K562 (cell line): ENCODE measurements at places on chromosomes 11 and 22. TPM values are rescaled to one million over a fixed set of nuclear protein-coding genes. Genes with fewer than 3 reads are reported as not detected.

GRCh38 chr11:88414981-88415413 lies 77.5 kb upstream of the CTSC start:
- peak; percentile 51 for DNase-seq

- no peak for DNase-seq
Measured at GRCh38 chr22:40960145-40960544, 9.0 kb downstream of the RBX1 start.

- DNase-seq = no peak
Measured at GRCh38 chr11:12372111-12372510, 5.3 kb upstream of the PARVA start.

DNA sequence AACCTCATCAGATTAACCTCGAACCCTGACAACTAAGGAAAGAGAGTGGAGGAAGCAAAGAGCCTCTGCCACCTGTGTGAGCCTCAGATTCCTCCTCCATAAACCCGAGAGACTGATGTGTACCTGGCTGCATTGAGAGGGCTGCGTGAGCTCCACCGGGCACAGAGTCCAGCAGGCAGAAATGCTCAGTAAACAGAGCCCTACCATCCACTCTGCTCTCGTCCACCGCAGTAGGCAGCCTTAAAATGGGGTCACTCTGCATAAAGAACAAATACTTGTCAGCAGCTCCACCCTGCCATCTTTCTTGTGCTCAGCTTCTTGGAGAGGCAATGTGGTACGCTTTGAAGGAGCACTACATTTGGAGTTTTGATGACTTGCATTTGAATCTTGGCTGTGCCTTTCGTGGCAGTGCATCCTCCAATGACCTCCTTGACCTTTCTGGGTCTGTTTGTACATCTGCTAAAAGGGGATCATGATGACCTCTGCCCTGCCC lies 43.0 kb upstream of the CD5 start:
- no peak for DNase-seq

CERK gene
- 9.9 and 12.5 TPM in 2 replicates for total RNA-seq

DNA sequence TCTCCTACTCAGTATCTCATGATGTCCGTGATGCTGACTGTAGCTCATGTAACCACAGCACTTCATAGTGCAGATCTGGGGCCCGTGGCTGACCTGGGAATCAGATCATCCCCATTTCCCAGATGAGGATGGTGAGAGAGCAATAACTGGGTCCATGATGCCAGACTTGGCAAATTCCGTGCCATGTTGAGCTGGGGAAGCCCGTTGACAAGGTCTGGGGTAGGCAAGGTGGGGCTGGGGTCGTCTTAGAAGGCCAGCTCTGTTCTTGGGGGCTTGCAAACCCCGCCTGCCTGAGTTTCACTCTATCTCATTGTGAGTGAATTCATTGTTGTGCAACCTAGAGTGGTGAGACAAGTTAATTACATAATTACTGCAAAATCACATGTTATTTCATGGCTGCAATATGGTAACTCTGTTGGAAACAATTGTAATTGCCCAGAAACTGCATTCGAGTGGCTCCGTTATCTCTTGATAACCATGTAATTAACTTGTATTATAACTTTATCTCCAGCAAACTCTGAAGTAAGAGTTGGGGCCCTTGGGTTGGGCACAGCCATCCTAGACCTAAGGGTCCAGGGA lies 41.7 kb downstream of the LMO1 start:
- DNase-seq = no peak

HYLS1 gene
- 2.7 and 3.6 TPM in 2 replicates for total RNA-seq

- no peak for DNase-seq
Measured at GRCh38 chr22:42360348-42360747, 71.9 kb downstream of the NFAM1 start.

- no peak for DNase-seq
Measured at GRCh38 chr11:122663056-122663740, 7.7 kb downstream of the UBASH3B start.
